ENCODE measurements at places on chromosomes 6 and 20.

GRCh38 chr6:363909-364308, 27.6 kb upstream of the IRF4 start:
- no peak for DNase-seq

DNA sequence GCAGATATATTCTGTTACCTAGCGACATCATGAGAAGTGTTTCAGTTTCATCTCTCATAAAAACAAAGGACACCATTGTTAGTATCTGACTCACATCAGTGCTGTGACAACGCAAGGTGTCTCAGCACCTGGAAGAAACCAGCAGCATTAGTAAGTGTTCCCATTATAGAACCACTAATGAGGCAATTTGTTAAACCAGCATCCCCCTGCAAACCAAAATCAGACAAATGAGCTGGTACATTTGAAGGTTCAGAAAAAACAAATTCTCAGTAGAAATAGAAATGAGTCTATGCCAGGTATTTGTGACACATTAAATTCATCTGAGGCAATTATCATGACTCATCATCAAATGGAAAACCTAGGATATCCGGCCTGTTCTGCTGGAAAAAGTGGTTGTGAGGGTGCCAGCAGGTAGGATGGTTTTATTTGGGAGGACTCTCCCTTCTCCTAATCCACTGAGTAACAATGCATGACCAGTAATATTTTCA, 151.7 kb downstream of the TMEM200A start:
- DNase-seq: no peak

- peak; percentile 52 for DNase-seq
Observed at GRCh38 chr6:129852257-129852858, 8.8 kb downstream of the TMEM244 start.

GRCh38 chr20:61633004-61633403, 380.9 kb downstream of the CDH4 start:
- no peak for DNase-seq

DNA sequence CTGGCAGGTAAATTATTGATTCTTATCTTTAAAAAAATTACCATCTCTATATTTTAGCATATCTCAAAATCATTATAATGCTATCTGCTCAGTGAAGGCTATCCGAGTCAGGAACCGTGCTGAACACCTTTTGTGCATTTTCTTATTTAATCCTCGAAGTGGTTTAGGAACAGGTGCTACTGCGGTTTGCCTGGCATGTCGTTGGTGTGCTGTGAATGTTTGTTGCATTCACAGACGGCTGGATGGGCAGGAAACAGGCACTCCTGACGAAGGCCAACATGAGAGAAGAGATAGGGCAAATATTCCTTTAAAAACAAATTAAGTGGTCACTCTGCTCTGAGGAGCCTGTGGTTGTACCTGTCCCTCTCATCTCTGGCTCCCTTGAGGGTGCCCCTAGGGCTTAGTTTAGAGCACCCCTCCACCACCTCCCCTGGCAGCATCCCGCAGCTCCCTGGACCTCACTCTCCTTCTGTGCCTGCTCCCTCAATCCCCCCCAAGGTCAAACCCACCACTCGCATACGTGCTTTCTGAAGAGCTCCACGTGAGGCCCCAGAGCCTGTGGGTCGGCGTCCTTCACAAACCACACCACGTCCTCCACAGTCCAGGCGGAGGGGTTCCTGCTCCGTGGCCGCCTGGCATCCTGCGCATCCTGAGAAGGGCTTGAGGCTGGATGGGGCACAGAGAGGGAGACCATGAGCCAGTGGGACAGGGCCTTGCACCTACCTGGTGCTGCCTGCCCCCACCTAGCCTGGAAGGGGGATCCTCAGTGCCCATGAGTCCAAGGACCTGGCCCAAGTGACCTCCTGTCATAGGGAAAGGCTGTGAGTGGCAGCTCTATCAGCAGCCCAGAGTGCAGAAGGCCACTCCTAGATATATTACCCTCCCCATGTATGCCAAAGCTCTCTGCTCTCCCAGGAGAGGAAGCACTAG, 116.5 kb downstream of the SCML4 start:
- no peak for DNase-seq

- DNase-seq: peak; percentile 49
Observed at GRCh38 chr6:2634139-2634964, 116.4 kb downstream of the MYLK4 start.

GRCh38 chr20:23493172-23493772, 2.4 kb downstream of the CST8 start:
- DNase-seq: no peak

- no peak for DNase-seq
Observed at GRCh38 chr6:89681983-89682564, 43.5 kb upstream of the LYRM2 start.

DNA sequence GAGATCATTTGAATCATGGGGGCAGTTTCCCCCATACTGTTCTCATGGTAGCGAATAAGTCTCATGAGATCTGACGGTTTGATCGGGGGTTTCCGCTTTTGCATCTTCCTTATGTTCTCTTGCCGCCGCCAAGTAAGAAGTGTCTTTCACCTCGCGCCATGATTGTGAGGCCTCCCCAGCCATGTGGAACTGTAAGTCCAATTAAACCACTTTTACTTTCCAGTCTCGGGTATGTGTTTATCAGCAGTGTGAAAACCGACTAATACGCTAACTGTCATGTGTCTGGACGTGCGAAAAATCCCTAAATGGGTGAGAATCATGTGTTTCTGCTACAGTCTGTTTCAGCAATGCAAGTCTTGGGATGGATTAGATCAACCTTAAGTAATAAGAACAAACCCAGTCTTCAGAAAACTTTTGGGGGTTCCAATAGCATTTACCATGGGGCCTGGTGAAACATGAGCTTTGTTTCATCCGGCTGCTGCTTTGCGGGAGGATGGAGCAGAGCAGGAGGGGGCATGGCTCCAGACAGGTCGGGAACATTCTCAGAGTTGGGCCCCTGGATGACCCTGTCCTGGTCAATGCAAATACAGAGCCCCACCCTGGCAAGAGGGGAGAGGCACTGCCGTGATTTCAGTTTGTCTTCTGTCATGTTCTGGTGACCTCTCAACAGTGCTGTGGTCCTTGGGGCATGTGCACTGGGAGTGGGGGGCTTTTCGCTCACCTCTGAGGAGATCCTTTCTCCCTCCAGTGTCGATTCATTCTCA, 41.5 kb downstream of the CTCFL start:
- DNase-seq: no peak

DNA sequence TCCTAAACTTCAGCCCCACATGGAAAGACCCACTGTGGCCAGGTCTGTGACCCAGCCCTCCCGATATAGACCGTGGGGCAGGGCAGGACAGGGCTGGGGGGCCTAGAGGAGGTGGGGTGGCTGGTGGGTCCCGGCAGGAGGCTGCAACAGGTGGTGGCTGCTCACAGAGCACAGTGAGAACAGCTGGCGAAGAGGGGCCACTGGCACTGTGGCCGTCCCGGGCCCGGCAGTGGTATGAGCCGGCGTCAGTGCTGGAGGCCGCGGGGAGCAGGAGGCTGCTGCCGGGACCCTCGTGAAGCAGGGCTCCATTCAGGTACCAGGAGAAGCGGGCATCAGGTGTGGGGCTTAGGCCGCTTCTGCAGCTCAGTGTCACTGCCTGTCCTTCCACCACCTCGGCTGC, 13.4 kb downstream of the SIGLEC1 start:
- no peak for DNase-seq

GRCh38 chr20:41027366-41027765, 1.3 kb upstream of the TOP1 start:
- DNase-seq: no peak

GRCh38 chr20:2899243-2899642, 26.0 kb downstream of the PTPRA start:
- no peak for DNase-seq

GRCh38 chr20:24963672-24964505, 14.8 kb downstream of the CST7 start:
- DNase-seq: no peak

DNA sequence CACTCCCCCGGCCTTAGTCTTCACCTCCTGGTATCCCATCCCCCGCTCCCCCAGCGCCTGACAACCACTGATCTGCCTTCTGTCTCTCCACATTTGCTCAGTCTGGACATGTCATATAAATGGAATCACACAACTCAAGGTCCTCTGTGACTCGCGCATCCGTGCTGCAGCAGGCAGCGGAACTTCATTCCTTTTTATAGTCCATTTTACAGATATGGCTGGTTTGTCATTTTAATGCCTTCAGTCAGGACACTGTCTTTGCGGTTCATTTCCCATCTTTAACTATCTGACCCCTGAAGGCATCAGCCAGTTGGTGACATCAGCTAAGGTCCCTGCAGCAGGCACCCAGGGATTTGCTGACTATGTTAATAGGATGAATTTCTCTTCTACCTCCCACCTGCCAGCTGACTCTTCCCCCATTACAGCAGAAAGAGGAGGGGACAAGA, 125.7 kb downstream of the ZMYND8 start:
- no peak for DNase-seq

GRCh38 chr20:49385465-49385864, 97.0 kb downstream of the KCNB1 start:
- no peak for DNase-seq

- DNase-seq: no peak
Observed at GRCh38 chr6:44456070-44456965, 68.8 kb downstream of the CDC5L start.

DNA sequence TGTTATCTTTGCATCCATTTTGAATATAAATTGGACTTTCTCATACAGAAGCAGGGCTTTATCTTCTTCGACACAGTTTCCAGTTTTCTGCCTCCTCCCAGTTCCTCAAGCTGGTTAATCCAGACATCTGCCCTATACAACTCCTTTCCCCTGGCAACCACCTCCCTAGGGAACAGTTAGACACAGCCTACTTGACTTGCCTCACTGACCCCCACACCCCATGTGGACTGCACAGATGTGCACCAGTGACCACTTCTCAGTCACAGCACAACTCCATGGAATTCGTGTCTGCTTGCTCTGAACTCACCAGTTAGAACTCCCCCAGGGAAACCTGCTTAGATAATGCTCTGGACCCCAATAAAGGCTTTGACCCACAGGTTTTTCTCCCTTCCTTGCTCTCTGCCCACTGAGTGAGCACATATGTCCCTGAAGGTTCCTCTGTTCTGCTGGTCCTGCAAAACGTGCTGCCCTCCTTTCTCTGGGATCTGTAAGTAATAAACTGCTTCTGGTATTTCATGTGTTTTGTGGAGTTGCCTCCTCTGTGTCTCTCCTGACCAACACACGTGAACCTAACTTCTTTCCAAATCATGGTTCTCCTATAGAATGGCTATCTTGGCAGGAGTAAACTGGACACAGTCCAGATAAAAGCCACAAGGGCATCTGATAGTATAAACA, 351.2 kb downstream of the CD83 start:
- no peak for DNase-seq

- peak; percentile 49 for DNase-seq
Observed at GRCh38 chr6:27133281-27134227, 113.9 kb upstream of the PRSS16 start.

DNA sequence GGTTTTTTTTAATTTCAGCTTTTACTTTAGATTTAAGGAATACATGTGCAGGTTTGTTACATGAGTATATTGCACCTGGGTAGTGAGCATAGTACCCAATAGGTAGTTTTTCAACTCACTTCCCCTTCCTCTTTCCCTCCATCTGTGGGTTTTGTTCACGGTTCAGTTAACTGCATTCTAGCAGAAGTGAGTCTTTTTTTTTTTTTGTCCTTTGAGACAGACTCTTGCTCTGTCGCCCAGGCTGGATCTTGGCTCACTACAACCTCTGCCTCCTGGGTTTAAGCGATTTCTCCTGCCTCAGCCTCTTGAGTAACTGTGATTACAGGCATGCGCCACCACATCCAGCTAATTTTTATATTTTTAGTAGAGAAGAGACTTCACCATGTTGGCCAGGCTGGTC, 8.7 kb downstream of the UBR2 start:
- DNase-seq: peak; percentile 22

- DNase-seq: no peak
Observed at GRCh38 chr20:10259166-10259565, 40.5 kb downstream of the SNAP25 start.

DNA sequence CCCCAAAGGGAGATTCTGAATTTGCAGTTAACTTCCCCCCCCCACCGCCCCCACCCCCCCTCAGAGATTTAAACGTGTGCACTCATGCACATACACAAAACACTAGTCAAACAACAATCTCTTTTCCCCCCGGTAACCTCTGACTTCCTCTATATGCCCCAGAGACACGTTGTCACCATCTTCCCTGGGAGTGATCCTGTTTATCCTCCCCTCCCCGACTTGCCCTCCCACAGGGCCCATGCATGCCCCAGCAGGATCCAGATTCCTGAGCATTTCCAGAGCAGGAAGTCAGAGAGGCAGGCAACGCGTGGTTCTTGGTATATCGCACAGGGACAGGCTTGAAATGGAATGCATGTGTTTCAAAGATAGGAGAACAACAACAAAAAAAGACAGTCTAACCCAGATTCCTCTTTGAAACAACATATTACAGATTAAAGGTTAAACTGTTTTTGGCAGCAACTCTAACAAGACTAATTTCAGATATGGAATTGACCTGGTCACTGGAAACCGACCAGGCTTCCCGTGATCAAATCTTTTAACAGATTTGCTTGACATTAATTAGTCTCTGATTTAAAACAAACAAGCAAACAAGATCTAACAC, 1.3 kb downstream of the BLCAP start:
- DNase-seq: no peak

- DNase-seq: no peak
Observed at GRCh38 chr20:43293068-43293786, 103.5 kb upstream of the PTPRT start.

GRCh38 chr6:45148278-45148677, 179.9 kb upstream of the RUNX2 start:
- no peak for DNase-seq

DNA sequence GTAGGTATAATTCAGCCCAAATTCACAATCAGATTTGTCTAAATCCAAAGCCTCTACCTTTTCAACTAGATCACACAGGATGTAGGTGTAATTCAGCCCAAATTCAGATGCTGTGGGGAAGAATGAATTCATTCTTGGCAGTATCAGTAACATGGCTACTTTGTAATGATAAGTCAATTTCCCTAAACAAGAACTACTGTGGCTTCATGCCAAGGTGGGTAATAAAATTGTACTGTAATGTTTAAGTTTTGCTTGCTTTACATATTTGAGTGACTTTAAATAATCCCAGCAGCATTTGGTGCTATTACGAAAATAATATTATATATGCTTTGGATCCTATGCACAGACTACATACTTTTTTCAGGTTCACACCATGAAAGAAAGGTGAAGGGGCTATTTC, 239.1 kb downstream of the HDGFL1 start:
- no peak for DNase-seq
